HepG2 (cell line): ENCODE measurements at places on chromosomes 2 and 18. TPM values are rescaled to one million over a fixed set of nuclear protein-coding genes. Genes with fewer than 3 reads are reported as not detected.

The CPLX4 gene
- total RNA-seq, result not detected in 2 replicates

The C2orf92 gene
- total RNA-seq, result 1.5 and 4.9 TPM in 2 replicates

DNA sequence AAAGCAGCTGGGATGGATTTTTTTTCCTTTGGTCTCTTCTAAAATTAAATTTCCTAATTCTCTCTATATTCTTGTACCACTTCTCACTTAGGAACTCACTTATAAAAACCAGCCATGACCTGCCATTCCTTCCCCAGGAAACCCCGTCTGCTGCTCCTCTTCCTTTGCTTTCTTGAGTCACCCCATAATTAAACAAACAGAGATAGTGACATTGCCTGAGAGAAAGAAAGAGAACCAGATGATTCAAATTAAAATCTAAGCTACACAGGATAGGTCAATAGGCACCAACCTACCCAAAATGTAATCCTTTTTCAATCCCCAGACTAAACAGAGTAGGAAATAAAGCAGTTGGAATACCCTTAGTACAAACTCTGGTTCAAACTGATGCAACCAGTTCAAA lies 9.7 kb downstream of the STK39 start:
- H3K27me3 ChIP-seq, result no peaks in the 10 kb centered on the region
- peaks cover 12% of the 10 kb centered on the region; the same call in 1 of the 3 replicates for H3K36me3 ChIP-seq
- peaks cover 35% of the 10 kb centered on the region for H3K4me1 ChIP-seq
- DNase-seq, result no peak

GRCh38 chr18:76384114-76384790 lies 110.8 kb downstream of the ZNF516 start:
- H3K4me1 ChIP-seq, result no peaks in the 10 kb centered on the region
- no peaks in the 10 kb centered on the region for H3K27me3 ChIP-seq
- no peak overlapping the region for H3K4me3 ChIP-seq
- no peak for DNase-seq

DNA sequence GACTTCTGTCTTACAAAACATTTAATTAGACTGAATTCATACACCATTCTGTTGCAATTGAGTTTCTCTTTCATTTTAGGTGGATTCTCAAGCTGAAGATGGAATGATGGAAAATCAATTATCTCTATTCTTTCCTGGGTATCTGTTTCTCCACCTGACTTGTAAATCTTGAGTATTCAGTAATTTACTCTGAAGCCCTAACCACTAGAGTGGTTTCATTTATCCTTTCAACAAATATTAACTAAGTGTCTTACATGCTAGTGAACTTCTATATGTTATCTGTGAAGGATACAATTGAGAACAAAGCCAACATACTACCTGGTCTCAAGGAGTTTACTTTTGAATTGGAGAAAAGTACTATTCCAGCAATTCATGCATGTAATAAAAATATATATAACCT lies 94.1 kb upstream of the ZNF804A start:
- no peaks in the 10 kb centered on the region for H3K4me1 ChIP-seq
- H3K27me3 ChIP-seq, result no peaks in the 10 kb centered on the region
- DNase-seq, result no peak
- no peaks in the 10 kb centered on the region for H3K36me3 ChIP-seq

DNA sequence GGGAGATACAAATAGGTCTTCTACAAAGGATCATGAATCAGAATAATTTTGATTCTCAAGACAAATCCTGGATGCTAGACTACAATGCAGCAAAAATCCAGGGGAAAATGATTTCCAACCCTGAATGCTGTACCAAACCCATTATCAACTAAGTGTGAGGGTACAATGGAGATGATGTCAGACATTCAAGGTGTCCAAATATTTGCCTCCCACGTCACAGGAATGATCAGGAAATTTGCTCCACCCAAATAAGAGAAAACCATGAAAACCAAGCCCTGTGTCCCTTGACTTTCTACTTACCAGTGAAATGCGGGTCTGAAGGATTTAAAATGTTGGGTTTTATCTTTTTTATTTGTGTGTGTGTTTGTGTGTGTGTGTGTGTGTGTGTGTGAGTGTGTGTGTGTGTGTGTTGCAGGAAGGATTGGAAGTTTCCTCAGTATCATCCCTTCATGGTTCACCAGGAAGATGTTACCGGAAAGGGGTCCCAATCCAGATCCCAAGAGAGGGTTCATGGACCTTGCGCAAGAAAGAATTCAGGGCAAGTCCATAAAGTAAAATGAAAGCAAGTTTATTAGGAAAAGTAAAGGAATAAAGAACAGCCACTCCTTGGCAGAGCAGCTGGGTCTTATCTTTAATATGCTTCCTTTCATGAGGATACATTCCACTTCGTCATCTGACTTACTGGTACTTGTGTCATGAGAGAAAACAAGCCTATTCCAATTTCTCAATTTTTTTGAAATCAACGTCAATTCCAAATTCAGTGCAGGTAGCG lies 61.1 kb upstream of the ID2 start:
- no peak for DNase-seq
- H3K27ac ChIP-seq, result no peak overlapping the region
- H3K4me1 ChIP-seq, result peaks cover 60% of the 10 kb centered on the region
- H3K4me3 ChIP-seq, result no peak overlapping the region

GRCh38 chr2:160652236-160652635 lies 158.6 kb upstream of the RBMS1 start:
- no peaks in the 10 kb centered on the region for H3K36me3 ChIP-seq
- no peaks in the 10 kb centered on the region for H3K4me1 ChIP-seq
- DNase-seq, result no peak
- H3K27ac ChIP-seq, result no peak overlapping the region

GRCh38 chr18:55018602-55019001 lies 59.3 kb upstream of the CCDC68 start:
- no peaks in the 10 kb centered on the region for H3K27me3 ChIP-seq
- no peaks in the 10 kb centered on the region for H3K36me3 ChIP-seq
- no peak overlapping the region for H3K4me3 ChIP-seq
- no peaks in the 10 kb centered on the region for H3K4me1 ChIP-seq
